Stimulated activated naive CD4-positive, alpha-beta T cell (primary cell): ENCODE measurements at places on chromosomes 4 and X.

GRCh38 chrX:4710618-4711433, 997.4 kb upstream of the PRKX start:
- no peak for DNase-seq

DNA sequence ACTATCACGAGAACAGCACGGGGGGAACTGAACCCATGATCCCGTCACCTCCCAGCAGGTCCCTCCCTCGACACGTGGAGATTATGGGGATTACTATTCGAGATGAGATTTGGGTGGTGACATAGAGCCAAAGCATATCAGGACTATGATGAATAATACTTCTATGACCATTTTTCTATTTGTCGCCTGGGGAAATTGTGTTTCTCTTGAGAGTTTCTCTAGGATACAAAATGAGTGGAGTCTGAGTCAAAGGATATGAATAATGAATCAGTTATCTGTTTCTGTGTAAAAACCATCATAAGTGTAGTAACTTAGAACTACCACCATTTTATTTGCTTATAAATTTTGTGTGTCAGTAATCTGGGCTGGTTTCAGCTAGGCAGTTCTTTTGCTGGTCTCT, 533.0 kb upstream of the ARX start:
- no peak for DNase-seq

DNA sequence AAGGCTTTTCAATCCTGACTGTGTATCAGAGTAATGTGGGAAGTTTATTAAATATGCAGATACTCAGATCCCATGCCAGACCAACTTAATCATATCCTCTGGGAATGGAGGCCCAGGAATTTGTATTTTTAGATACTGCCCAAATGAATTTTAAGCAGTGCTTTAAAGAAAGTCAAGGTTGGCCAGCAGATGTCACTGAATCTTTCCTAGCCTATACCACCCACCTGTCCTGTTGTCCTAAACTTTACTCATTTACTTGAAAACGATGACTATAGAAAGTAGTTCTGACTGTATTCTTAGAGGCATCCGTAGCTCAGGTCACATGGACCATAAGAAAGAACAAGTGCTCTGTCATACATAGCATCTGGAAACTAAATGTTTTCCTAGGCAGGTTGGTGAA, 79.9 kb downstream of the AMOT start:
- DNase-seq = no peak

DNA sequence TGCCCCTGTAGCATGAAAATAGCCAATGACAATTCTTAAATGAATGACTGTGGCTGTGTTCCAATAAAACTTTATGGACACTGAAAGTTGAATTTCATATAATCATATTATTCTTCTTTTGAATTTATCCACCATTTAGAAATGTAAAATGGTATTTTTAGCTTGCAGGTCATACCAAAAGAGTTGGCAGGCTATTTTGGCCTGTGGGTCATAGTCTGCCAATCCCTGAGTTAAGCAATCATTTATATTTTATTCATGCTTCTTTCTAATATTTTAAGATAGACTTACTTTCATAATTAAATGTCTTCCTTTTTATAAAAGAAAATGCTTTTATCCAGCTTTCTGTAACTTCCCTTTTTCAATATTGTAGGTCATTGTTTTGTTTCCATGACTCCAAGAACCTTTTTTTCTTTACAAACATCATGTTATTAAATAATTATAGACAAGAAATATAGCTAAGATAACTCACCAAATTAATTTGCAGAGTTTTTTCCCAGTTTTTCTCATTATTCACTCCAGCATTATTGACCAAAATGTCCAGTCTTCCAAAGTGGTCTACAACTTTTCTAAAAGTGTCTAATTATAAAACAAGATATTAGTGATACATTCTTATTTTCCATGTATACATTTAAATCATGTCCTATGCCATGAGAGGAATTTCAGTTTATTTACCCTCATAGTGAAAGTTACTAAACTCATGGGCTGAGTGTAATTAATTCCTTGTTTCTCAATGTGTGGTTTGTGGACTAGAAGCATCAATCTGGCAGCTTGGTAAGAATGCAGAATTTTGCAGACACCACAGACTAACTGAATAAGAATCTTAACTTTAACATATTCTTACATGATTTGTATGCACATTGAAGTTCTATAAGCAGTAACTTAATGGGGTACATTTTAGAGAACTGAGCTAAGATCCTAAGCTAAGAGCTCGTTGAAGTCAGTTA, 4.5 kb downstream of the HPGD start:
- no peak for DNase-seq

GRCh38 chr4:123415977-123416376, 19.4 kb downstream of the SPRY1 start:
- no peak for DNase-seq

DNA sequence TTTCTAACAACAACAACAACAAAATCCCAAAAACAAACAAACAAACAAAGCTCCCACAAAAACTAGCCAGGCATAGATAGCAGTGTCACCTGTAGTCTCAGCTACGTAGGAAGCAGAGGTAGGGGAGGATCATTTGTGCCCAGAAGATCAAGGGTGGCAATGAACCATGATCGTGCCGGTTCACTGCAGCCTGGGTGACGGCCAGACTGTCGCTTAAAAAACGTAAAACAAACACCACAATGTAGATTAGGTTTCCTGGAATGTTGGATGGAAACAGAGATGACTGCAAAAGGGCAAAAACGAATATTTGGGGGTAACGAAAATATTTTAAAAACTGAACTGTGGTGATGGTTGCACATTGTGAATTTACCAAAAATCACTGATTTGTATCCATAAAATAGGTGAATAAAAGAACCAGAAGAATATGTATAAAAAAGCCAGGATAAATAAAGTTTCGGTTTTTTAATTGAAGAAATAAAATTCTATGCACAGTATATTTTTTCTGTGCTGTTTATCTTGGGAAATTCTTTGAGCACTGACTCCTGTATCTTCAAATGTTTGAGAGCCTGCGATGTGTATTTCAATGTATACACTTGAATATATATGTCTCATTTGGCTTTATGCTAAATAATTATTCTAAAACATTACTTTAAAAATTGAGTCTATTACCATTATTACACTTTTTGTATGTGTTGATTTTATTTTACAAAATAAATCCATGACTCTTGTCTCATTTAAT, 1477.0 kb downstream of the PCDH7 start:
- no peak for DNase-seq

DNA sequence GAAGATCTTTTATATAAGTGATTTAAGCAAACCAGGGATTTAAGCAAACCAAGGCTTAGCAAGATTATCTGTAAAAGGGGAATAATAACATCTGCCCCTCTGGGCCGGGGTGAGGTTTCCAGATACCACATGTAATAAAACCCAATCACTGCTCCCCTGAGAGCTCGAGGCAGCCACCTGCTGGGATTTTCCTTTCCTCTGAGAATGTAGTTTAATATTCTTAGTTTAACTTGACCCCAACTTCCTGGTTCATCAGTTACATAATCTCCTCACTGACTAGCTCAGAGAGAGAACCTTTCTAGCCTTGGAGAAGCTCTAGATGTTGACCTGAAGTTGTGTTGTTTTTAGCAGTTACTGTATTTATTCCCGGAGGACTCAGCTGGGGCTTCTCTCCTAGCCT, 322.4 kb downstream of the ARHGAP10 start:
- no peak for DNase-seq

- no peak for DNase-seq
Observed at GRCh38 chr4:181933471-181933870, 309.7 kb upstream of the TENM3 start.

DNA sequence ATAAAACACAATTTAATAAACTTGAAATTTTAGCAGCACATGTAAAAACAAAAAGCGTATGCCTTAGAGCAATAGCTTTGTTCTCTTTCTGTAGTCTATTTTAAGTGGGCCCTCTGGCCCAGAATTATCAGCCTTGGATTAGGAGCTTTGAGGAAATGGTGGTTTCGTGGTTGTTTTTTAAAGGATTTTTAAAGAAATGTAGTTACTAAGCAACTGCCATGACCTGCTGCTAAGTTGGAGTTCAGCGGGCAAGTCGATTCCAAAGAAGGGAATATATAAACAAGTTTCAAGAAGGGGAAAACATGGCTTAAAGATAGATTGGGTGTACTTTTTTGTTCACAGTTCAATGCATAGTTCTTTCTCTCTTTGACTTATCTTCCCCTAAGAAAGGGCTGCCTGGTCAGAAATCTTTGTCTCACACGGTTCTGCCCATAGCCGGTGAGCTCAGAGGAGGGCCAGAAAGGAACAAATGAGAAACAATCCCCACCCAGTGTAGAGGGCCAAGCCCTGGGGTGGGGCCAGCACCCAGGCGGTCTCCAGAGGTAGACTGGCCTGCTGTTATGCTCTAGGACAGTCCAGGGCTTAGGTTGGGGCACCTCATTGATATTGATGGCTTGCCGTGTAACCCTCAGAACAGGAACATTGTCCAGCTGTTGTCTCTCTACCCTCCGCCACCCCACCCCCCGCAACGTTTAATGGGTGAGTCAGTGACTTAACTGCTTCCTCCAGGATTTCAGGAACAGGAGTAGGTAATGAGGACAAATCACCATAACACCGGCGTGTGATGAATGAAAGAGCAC, 32.5 kb downstream of the DLG3 start:
- no peak for DNase-seq

DNA sequence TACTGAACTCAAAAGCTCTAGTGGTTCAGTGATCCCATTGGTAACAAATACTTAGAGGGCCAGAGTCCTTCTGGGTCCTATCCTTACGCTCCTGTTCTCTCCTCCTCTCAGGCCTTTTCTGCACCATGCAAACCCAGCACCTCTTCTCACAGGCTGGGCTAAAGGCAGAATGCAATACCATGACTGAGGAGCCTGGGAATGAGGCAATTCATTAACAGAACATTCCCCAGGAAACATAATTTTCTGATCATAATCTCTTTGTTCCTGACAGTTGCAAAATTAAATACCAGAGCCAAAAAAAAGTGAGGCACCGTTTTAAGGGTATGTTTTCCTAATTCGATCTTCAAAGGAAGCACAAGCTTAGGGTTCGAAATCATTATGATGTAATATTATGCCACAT, 9.0 kb downstream of the SORBS2 start:
- no peak for DNase-seq

DNA sequence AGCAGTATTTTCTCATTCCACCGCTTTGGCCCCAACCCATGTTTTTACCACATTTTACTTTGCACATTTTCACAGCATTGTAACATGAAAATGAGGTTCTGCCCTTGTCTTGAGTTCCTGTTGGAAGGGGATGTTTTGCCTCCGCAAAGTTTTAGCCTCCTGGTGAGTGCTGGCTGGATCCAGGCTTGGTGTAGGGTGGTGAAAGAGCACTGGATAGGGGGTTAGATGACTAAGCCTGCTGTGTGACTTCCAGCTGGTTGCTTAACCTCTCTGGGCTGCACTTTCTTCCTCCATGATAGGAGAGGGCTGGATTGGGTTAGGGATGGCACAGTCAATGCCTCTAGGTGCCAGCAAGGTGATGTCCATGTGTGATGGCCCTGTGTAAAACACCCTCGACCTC, 28.9 kb downstream of the CYTL1 start:
- DNase-seq = no peak
